ENCODE measurements at places on chromosomes 16 and 17.
A peak's percentile ranks its signal among the peaks of the same experiment; 100 is the strongest.

- no peak for DNase-seq
Measured at GRCh38 chr16:30397776-30398660, 2.8 kb downstream of the ZNF48 start.

- no peak for DNase-seq
Measured at GRCh38 chr17:78838574-78839005, 2.0 kb downstream of the USP36 start.

DNA sequence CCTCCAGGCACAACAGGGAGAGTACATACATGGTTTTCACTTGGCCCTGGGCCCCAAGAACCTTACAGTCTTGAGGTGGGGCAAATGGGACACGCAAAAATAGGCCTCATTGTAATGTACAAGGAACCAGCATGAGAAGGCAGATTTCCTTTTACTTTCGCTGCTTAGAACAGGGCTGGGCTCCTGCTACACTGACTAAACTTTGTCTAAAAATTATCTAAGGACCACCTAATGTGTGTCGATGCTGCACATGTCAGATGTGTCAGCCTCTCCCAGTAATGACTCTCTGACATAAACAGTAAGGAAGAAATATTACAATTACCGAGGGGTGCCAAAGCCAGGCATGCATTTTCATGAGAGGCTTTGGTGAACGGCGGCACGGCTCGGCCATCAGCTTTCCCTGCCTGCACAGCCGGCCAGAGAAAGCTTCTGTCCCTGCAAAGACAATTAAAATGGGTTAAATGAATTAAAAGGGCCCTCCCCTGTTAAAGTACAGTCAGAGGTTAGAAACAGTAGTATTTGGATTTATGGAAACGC is 224.2 kb upstream of the IRX3 start:
- DNase-seq = no peak

DNA sequence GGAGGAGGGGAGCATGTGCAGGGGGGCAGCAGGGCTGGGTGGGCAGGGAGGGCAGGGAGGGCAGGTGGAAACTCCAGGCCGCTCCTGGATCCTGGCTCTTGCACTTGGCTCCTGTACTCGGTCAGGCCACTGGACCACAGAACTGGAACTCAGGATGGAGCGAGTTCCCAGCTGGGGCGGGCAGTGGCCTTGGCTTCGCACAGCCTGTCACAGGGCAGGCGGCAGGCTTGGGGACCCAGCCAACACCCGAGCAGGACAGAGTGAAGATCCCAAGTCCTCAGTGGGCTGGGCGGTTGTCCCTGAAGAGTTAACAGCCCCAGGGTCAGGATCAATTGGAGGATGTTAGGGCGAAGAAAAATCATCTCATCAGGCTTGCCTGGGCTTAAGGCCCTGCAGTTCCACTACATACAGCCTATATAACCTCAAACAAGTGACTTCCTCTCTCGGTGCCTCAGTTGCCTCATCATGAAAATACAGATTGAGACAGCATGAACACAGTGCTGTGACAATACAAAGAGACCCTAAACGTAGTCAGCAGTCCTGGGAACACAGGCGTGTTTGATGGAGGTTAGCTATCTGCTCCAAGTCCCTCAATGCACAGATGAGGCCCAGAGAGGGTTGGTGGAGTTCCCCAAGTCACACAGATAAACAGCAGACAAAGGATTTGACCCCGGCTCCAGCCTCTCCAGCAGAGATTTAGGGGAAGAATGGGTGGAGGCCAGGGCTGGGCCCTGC is 21.9 kb downstream of the ZNF423 start:
- DNase-seq = no peak

- DNase-seq = peak; percentile 86
Measured at GRCh38 chr17:42980274-42980765, at the start of gene RUNDC1. Gene RUNDC1 (plus strand): TSS chr17:42980565. CDS start chr17:42980577, 12 bp downstream.
